ENCODE measurements at places on chromosomes 6 and 20.

- no peak for DNase-seq
Observed at GRCh38 chr6:130412556-130413290, 46.9 kb downstream of the TMEM200A start.

- DNase-seq = no peak
Observed at GRCh38 chr6:36669002-36669401, 9.5 kb upstream of the CDKN1A start.

DNA sequence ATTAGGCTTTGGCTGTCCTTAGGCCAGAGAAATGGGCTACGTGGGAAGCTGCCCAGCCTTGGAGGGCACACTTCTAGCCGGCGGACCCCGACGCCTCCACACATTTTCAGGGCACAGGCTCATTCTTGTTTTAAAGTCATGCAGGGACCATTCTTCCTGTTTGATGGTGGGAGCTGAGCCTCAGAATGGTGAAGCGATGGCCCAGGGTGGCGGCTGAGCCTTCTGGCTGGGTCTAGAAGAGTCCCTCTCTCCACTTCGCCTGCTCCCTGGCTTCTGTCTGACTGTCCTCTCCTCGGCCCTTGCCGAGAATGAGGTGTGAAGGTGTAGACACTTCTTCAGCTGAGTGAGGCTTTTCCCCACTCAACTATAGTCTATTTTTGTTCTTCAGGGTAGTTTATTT is 114.4 kb downstream of the SULF2 start:
- DNase-seq = no peak

DNA sequence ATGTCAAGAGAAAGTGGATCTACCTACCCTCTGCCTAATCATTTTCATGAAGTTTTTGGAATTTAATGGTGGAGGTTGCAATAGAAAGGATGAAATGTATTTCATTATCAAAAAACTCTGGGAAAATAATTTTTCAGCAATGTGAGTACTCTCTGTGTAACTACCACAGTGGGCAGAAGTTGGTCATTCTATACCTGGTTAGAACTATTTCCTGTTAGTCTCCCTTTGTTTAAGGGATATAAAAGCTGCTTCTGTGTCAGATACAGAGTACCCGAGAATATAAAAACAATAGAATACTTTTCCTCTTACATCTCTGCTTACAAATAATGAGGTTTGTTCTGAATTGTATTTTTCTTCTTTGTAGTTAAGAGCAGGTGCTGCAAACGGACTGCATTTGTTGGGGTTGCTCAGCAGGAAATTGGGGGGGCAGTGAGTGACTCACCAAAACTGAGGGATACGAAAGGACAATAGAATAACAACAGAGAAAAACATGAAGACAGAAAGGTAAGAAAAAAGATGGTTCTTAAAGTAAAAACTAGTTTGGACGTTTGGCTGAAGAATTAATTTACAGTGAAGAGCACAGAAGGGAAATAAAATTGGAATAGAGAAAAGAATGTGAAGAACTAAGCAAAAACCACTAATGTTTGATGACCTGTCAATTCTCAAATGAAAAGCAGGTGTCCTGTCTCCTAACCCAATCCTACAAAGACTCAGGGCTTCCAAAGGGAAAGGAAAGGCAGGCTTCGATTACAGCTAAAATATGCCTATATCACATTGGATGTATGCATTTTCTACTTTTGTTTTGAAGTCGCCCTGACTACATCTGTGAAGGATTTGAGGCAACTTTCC is 703.1 kb downstream of the RFPL4B start:
- DNase-seq = no peak

DNA sequence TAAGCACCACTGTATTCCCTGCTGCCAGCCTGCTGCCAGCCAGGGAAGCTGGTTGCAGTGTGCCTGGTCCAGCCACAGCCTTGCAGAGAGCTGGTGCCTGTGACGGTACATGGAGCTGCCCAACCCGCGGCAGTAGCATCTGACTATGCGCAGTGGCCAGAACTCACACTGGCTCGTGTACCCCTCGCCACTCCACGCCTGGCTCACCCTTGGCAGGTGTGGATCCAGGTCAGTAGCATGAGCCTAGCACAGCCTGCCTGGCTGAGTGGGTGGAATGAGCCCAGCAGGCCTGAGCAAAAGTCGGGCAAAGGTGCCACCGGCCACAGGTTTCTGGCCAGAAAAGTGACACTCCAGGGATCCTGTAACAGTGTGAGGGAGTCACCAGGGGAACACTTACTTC is 361.7 kb upstream of the MAP3K7 start:
- no peak for DNase-seq

DNA sequence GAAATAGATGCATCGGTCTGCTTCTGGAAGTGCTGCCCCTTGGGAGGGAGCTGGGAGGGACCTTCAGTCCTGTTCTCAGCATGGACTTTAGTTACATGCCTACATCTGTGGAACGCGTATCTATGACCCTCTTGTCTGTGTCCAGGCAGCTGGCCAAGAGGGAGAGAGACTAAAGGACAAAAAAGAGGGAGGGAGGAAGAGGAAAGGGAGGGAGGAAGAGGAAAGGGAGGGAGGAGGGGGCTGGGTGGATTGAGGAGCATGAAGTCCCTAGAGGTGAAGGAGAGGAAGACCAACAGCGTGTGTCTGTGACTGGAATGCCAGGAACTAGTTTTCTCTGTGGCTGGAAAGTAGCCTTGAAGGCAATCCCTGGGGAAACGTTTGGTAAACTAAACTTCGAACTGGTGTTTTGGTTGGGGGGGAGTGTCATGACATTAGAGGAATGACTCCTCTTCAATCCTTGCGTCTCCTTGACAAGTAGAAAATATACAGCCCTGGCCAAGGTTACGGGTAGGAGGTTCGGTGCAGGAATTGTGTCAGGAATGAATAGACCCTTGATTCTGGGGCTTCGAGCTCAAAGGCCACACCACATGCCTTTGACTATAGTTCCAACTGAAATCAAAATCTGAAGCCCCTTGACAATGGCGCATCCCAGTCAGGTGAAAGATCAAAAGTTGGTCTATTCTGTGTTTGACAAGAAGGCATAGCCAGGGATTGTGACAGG is 52.0 kb upstream of the PLEKHG1 start:
- DNase-seq = no peak

GRCh38 chr6:57220083-57220703 is 1.9 kb downstream of the RAB23 start:
- DNase-seq = no peak

- DNase-seq = no peak
Observed at GRCh38 chr6:136720045-136720770, 72.1 kb downstream of the MAP3K5 start.

- DNase-seq = no peak
Observed at GRCh38 chr6:164195942-164196281, 781.4 kb downstream of the QKI start.

DNA sequence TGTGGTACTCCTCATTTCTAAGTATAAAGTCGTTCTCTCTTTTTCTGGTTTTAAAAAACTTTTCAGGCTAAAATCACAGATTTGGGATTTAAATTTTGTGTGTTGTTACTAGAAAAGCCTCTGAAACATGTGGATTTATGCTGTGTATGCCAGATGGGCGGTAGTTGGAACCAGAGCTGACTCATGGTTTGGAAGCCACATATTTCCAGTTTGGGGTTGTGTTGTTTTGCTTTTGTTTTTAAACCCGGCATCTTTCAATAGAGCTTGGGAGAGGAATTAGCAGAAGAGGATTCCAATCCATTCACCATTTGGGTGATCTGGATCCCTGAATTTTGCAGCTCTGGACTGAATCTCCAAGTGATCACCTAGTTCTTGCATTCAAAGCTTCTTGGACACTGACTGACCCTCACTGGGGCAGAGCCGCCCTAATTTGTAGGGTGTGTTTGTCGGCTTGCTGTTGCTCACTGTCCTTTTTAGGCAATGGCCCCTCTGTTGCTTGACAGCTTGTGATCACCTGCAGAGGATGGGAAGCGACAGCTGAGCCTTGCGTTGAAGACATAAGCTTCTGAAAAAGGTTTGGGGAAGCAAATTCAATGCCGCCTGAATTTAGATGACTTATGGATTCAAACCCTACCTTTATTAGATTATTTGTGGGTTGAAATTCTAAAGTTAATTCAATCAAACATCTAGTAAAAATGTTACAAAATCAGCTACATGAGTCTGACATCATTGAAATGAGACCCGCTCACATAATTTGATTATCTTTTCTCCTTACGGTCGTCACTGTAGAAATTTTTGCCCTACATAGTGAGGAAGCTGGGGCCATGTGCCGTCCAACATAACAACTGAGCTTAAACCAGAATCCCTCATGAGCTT is 79.9 kb upstream of the CD83 start:
- DNase-seq = no peak

DNA sequence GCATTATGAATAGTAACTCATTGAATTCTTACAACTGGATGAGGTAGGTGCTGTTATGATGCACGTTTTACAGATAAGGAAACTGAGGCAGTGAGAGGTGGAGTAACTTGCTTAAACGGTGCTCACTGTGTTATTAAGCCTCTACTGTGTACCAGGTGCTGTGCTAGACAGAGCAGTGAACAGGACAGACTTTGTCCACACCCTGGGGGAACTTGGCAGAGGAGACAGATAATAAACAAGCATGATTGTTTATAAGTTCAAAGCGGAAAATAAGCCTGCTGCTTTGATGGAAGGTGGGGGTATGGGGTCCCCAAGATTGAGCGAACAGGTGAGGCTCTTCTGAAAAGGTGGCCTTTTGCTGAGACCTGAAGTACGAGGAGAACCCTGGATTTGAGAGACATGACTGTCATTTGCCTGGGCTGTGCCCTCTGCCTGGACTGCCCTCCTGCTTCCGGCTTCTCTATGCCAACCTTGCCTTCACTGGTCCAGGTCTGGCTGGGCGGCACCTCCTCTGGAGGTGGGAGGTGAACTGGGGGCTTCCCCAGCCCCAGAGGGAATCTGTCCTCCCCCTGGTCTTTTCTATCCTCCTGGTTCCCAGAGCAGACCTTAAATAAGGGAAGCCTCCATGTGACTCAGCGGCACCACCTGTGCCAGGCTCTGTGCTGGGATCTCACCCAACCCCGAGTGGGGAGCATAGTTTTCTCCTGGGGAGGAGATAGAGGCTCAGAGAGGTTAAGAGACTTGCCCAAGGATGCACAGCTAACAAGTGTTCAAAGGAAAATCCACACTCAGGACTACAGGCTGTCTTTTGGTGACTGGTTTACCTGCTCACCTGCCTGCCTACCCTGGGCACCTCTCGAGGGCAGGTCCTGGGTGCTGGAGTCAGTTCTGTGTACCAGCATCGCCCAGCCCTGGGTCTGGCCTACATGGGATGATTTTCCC is 59.1 kb downstream of the CEBPB start:
- DNase-seq = no peak

DNA sequence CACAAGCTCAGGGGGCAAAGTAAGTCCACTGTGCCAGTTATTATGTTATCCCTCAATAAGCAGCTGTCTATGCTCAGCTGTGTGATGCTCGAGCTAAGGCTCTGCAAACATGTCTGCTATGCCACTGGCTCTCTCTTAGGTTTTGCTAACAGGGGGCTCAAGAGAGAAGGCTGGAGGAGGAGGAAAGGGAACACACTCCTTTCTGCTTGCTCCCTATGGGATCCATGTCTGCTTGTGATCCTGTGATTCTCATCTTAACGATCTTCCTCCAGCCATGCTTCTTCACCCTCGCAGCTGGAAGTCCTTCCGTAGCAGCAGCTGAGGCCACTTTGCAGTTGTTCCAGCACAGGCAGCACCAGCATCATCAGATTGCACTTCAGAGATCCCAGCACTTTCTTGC is 37.0 kb upstream of the IGF2R start:
- DNase-seq = no peak

- DNase-seq = no peak
Observed at GRCh38 chr20:61057443-61058121, 194.5 kb upstream of the CDH4 start.

DNA sequence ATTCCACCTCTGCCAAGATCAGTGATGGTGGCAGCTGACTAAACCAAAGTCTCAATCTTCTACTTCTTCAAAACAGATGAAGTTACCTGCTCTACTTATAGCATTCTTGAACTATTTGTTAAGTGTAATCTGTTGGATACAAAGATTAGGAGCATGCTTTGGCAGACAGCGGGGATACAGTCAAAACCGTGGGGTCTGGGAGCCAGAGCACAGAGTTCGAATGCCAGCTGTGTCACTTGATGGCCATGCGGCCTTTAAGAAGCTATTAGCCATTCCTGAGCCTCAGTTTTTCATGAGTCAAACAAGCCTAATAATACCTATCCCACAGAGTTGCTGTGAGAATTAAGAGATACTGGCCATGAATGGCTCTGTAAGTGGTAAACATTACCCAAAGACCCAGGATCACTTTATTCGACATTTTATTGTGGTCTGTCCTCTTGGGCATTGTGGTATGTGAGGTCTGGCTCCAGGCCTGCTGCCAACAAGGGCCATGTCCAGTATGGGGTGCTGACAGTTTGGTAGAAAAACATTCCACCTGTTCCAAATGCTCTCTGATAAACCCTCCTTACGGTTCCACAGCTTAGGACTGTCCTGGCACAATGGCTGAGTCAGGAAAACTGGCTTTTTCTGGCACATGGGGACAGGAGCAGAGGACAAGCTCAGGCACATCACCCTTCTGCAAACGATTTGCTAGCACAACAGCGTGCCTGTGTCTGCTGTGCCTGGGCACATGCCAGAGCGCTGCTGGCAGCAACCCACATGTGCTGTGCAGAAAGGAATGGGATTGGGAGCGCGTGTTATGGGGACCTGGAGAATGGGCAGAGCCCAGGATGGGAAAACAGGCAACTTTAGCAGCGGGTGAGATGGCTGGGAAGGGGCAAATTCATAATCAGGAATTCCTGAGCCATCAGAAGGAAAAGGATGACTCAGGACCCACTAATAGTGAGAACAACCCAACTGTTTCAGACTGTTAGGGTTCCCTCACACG is 15.7 kb upstream of the FAM83C start:
- no peak for DNase-seq

DNA sequence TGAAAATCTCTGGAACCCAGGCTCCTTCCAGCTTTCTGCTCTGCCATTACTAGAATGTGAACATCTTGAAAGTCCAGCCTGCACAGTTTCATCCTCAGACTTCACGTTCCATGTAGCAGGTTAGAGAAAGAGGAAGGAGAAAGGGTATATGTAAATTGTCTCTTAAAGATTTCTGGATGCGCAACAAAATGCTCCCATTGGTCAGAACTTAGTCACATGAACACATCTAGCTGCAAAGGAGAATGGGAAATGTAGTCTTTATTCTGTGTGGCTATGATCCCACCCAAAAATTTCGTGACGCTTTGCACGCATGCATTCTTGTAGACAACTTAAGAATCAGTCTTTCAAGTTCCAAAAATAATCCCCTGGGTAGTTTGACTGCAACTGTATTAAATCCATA is 46.4 kb upstream of the CHD6 start:
- no peak for DNase-seq

DNA sequence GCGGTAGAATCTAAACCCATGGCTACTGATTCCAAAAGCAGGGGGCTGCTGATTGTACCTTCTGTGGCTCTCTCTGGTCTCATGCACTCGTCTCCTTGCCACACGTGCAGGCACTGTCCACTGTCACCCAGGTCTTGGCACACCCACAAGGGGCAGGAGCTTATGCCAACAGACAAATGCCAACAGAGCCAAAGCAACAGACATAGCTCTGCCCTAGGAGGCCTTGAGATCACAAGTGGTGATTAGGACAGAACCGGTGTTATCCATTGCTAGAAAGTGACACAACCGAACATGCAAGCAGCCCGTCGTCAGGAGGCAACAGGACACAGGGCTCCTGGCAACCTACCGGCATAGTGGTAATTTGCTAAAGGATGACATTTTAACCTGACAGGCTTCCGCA is 36.8 kb upstream of the MRPS10 start:
- no peak for DNase-seq

- DNase-seq = no peak
Observed at GRCh38 chr6:135358251-135358821, 139.2 kb downstream of the AHI1 start.
